Stimulated activated CD4-positive, alpha-beta T cell treated with anti-CD3 and anti-CD28 coated beads, Interleukin-15, amount 100 ng/mL, for 24 hours (primary cell): ENCODE measurements at places on chromosomes 4 and X.

- no peak for DNase-seq
These were observed 94.3 kb downstream of the CPE start for GRCh38 chr4:165472943-165473676.

- no peak for DNase-seq
These were observed 211.3 kb upstream of the RPS6KA3 start for GRCh38 chrX:20477836-20478524.

DNA sequence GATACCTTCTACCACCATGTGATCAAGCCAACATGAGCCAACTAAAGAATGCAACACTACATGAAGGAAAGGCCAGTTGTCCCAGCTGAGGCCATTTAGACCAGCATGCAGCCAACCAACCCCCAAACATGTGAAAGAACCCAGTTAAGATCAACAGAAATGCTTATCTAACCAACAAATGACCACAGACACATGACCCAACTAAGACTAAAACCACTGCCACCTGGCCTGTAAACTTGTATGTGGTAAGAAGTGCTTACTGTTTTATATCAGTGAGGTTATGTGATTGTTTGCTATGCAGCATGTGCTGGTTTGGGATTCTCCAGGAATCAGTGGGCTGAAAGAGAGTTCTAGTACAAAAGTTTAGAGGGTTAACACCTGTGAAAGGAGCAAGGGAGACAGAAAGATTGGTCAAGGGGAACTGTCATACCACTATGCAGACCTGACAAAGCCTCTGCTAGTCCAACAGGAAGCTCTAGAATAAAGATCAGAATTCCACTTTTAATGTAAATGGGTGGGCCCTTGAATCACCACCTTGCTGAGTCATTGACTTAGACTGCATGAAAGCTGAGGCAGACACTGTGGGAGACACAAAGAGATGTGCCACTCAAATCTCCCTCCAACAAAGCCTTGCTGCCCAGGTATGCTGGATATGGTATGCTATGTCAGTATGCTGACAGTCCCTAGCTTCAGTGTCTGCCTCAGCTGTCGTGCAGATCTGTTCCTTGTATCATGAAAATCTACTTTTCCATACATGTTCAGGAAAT, 6.1 kb upstream of the SH3D19 start:
- no peak for DNase-seq

DNA sequence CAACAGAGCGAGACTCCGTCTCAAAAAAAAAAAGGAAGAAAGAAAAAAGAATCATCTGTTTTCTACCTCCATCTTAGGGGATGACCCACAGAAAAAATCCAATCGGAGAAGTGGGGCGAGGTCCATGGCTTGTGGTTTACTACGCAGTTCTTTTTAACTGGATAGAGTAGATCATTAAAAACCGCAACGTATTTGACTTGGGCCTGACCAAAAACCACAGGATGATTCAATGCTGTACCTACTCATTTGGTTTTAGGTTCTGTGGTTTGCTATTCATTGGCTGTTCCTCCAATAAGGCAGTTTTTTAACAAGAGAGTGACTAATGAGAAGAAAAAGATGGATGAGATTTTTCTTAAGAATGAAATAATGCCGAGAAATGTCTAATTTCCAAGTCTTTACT, 83.7 kb downstream of the FREM3 start:
- DNase-seq: peak; percentile 27

GRCh38 chr4:89284020-89284424, 23.6 kb downstream of the GPRIN3 start:
- no peak for DNase-seq

DNA sequence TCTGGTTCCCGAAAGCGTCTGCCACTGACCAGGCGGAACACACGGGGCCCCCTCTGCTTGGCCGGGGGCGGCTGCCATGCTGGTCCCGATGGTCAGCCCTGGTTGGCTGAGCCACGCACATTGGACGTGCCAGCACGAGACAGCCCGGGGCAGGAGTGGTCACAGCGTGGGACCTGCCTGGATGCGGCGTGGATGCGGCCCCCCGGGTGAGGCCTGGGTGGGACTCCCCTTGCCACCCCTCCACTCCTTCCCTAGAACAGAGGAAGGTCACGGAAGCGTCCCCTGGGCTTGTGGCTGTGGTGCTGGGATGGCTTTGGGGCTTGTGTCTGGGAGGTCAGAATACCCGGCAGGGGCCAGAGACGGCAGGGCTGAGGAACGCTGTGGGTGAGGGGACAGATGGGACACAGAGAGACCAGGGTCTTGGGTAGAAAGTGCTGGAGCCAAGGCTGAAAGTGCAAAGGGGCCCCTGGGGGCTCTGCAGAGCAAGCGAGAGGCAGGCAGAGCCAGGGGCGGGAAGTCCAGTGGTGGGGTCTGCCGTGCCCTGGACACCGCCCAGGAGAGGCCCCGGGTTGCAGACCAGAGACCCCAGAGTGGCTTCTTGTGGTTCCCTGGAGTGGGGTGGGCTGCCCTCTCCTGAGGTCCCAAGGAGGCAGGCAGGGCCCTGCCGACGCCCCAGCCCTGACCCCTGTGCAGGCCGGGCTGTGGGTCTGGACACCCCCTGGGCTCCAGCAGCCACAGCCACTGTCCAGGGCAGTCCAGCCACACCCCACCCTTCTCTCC, 8.6 kb upstream of the CPLX1 start:
- no peak for DNase-seq

- no peak for DNase-seq
These were observed 1.0 kb upstream of the PPP2R3B start for GRCh38 chrX:387729-388128.

DNA sequence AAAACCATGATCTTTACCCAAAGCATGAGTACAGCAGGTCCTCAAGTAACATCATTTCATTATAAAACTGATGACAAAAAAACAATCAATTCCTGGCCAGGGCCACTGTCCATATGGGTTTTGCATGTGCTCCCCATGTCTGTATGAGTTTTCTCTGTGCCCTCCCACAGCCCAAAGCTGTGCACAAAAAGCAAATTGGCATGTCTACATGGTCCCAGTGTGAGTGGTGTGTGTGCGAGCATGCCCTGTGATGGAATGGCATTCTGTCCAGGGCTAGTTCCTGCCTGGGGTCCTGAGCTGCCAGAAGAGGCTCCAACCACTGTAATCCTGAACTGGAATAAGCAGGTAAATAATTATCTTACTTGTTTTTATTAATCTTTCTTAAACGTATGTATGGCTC, 28.4 kb downstream of the SMARCA1 start:
- DNase-seq: no peak

DNA sequence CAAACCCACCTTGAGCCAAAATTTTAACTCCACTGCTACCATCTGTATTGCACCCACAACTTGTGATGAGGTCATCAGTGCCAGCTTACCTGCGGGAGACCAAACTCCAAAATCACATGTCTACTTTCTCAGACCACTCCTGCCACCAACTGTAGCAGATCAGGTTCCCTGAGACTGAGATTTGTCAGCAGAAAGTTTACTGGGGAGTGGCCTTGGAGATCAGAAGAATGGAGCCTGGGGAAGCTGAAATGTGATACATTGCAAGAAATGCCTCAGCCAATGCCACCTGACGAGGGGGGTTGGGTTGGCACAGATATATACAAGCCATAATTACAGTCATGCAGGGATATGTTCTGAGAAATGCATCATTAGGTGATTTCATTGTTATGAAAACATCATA, 19.1 kb downstream of the HAUS3 start:
- no peak for DNase-seq

- DNase-seq: no peak
These were observed 17.2 kb upstream of the PRDM5 start for GRCh38 chr4:120939693-120940092.

GRCh38 chr4:24024605-24025004, 134.8 kb upstream of the PPARGC1A start:
- DNase-seq: no peak

GRCh38 chrX:10833299-10834169, 213.1 kb upstream of the MID1 start:
- DNase-seq: no peak

DNA sequence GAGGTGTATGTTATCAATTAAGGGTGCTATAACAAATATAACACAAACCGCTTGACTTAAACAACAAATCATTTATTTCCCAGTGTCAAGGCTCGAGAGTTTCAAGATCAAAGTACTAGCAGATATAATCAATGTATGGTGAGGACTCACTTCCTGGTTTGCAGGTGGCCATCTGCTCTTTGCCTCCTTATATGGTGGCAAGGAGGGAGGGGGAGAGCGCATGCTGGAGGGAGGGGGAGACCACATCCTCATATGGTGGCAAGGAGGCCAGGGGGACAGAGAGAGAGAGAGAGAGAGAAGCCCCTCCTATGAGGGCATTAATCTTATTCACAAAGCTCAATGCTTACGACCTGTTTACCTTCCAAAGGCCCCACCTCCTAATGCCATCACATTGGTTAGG, 372.3 kb upstream of the SPOCK3 start:
- no peak for DNase-seq

- no peak for DNase-seq
These were observed 12.4 kb upstream of the TMPRSS11E start for GRCh38 chr4:68434836-68435235.

DNA sequence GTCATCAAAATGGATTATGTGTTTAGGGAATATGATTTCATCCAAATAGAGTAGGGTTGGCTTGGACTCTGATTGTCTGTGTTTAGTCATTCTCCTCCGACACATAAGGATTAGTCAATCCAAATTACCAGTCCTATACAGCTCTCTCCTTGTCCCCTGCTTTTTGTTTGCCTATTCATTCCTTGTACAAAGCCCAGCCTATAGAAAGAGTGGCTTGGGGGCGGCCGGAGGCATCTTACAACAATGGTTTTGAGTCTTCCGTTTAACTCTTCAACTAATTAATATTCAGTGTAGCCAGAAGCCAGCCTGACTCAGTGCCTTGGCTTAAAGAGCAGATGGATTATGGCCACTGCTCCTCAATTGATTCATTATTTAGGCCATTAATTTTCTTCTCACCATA, 796.6 kb upstream of the POU3F4 start:
- no peak for DNase-seq

DNA sequence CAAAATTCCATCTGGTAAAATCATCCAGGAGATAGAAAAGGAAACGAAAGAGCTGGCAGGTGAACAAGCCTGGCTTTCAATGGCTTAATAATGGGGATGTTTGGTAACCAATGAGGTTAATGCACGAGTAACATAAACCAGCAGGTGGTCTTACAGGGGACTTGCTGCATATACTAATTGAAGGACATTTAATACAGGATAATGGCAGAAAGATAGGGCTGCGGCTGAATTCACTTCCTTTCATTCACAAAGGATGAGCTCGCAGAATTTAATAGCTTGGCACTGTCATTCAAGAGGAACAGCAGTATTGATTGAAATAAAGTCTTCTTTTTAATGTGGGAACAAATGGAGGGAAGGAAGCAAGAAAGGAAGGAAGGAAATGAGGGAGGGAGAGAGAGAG, 156.3 kb upstream of the RAI2 start:
- no peak for DNase-seq

- no peak for DNase-seq
These were observed 25.6 kb downstream of the PPP2R2C start for GRCh38 chr4:6446538-6447451.

DNA sequence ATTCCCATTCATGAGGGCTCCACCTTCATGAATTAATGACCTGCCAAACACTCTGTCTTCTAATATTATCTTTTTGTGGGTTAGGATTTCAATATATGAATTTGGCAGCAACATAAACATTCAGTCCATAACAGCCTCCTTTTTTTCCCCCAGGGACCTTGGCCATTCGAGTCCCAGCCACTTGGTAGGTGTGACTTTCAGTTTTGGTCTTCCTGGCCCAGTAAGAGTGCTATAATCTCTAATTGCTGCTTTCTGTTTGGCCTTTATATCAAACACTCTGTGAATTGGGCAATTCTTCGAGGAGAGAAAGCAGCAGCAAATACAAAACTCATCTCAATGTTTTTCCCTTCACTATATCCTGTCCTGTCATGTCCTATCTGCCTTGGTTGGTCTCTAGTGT, 12.4 kb upstream of the RADX start:
- no peak for DNase-seq

GRCh38 chr4:151148261-151148660, 48.8 kb downstream of the RPS3A start:
- no peak for DNase-seq

GRCh38 chr4:169274033-169274432, 3.3 kb upstream of the SH3RF1 start:
- no peak for DNase-seq

DNA sequence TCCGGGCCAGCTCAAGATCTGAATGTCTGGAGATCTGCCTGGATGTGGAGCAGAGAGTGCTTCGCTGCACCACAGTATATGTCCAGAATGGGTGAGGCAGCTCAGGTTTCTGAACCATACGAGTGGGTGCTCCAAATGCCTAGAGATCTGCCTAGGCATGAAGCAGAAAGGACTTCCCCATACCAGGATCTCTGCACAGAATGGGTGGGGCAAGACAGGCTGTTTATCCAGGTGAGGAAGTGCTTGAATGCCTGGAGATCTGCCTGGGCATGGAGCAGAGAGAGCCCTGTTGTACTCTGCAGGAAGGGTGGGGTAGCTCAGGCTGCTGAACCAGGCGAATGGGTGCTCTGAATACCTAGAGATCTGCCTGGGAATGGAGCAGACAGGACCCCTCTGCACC, 45.4 kb upstream of the MAGEC2 start:
- DNase-seq: no peak

GRCh38 chrX:154458116-154458953, at the start of gene PLXNA3:
Gene PLXNA3 (plus strand): TSS chrX:154458281. CDS start chrX:154460184, 1,903 bp downstream.
- DNase-seq: peak; percentile 68

DNA sequence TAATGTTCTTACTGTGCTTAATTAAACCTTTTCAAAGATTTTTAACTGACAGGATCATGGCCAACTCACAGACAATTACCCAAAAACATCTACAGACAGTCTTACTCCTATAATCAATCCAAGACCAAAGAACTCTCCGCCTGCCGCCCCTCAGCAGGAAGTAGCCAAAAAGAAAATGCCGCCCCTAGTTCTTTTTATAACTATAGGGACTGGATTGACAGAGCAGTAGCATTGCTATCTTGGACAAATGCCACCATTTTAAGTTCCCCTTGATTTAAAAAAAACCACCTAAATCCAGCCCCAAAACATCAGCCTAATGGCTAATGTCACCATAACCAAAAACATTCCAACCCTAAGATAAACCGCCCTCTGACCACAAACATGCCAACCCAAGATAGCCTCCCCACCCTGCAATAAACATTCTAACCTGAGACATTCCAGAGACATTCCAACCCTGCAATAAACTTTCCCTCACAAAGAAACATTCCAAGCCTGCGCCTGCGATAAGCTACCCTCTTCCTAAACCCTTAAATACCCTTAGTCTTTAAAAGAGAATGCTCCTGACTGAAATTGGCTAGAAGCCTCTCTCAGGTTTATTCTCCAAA, 77.0 kb downstream of the COQ2 start:
- no peak for DNase-seq

GRCh38 chrX:150465881-150466775, 102.3 kb upstream of the MTM1 start:
- DNase-seq: no peak

DNA sequence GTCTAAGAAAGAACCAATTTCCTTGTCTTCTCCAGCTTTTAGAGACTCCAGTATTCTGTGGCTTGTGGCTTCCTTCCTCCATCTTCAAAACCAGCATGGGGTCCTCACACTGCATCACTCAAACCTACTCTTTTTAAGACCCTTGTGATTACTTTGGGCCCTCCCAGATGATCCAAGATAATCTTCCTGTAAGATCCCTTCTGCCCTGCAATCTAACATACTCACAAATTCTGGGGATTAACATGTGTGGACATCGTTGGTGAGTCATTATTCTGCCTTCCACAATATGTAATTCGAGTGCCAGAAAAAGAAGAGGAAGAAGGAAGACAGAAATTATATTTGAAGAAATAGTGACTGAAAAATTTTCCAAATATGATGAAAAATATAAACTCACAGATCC, 47.9 kb downstream of the BEND4 start:
- no peak for DNase-seq
